ENCODE measurements at places on chromosomes 7 and 10.

DNA sequence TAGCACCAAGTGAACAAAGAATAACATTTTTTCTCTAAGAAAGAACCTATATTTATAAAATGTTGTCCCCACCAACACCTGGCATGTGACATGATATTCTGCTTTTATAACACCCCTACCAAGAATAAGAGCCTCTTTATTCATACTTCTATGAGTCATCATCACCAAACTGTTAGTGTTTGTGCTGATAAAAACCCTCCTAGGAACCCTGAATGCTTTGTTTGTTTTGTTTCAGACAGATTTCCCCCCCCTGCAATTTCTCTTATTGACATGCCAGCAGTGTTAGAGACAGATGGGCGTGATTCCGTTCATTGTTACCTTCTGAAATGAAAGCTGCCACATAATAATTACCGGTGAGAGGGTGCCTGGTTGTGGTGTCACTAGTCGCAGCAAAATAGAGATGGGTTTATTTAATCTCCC, 651.1 kb downstream of the SORCS1 start:
- peak; percentile 39 for DNase-seq

DNA sequence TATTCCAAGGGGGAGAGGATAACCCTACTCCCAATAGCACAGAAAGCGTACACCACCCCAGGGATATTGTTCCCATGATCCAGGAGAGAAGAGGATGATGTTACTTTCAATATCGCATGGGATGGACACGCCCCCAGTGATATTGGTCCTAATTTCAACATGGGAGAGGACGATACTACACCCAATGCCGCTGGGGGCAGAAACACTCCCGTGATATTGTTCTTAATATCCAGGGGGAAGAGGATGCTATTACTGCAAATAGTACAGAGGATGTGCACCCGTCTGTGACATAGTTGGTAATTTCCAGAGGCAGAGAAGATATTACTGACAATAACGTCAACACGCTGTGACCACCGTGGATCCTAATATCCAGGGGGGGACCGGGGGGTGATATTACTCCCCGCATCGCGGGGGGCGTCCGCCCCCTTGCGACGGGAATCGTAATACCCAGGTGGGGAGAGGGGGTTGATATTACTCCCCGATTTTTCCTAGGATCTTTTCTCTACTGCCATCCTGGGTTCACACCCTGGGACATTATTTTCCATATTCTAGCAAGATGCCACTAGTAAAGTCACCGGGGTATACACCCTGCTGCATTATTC, 16.6 kb downstream of the MEIG1 start:
- DNase-seq: no peak

GRCh38 chr10:101569622-101570427, 18.2 kb downstream of the POLL start:
- DNase-seq: peak; percentile 68

DNA sequence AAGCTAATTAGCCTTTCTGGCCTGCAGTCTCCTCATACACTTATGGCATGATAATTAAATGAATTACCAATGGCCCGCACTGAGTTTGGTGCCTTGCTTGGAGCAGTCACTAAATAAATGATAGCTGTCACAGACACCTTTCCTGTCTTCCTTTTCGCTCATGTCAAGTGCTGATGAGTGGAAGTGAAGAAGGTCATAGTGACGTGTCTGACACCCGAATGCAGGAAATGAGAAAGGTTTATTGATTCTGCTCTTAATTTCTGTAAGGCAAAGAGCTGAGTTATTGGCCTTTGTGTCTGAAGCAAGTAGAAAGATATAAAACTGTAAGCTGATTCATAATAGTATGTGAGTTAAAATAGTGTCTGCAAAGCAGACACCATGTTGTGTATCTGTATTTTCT, 13.2 kb upstream of the ESYT2 start:
- no peak for DNase-seq
